ENCODE measurements at places on chromosomes 3 and 15.

GRCh38 chr3:185851046-185851445 lies 26.2 kb upstream of the IGF2BP2 start:
- DNase-seq: no peak

DNA sequence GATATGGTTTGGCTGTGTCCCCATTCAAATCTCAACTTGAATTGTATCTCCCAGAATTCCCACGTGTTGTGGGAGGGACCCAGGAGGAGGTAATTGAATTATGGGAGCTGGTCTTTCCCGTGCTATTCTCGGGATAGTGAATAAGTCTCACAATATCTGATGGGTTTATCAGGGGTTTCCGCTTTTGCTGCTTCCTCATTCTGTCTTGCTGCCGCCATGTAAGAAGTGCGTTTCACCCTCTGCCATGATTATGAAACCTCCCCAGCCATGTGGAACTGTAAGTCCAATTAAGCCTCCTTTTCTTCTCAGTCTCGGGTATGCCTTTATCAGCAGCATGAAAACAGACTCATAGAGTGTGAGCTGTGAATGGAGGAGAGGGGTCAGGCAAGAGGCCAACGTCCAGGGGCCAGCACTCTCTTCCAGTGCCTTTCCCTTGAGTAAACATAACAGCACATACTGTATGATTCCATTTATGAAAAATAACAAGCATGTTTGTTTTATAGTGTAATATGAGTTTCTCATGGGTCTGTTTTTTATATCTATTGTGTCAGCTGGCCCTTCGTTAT lies 16.3 kb upstream of the LCTL start:
- no peak for DNase-seq

DNA sequence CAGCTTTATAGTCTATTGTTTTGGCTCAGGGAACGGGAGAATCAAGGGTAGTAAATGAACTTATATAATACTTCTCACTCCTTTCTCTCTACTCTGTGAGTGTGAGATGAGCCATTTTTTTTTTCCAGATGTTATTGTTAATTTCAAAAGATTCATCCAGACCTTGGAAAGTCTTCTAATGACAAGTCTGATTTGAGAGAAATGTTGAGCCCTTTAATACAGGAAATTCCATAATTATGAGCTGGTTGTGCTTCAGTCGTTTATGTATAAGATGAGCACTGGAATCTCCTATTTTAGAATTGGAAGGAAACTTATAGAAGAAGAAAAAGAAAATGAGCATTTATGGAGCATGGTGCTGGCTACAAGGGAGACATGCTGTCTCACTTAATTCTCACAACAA lies 92.0 kb downstream of the FBN1 start:
- DNase-seq: no peak

- no peak for DNase-seq
These were observed 283.1 kb upstream of the ATP10A start for GRCh38 chr15:26146202-26146601.

DNA sequence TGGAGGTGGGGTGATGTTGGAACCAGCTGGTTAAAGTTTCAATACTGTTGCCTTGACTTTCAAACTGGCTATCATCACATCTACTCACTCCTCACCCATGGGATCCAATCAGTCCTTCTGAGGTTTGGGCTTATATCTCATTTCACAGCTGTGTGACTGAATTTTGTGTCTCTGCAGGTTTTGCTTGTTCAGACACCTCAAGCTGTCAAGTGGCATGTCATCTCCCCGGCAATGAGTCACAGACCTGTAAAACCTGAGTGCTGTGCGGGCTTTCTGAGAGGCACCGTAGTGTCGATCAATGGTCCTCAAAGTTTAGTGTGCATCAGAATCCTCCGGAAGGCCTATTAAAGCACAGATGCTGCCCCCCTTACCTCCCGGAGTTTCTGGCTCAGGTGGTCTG lies 86.4 kb upstream of the RORA start:
- no peak for DNase-seq

GRCh38 chr3:9986230-9986725 lies 363 bp downstream of the EMC3 start:
- no peak for DNase-seq

DNA sequence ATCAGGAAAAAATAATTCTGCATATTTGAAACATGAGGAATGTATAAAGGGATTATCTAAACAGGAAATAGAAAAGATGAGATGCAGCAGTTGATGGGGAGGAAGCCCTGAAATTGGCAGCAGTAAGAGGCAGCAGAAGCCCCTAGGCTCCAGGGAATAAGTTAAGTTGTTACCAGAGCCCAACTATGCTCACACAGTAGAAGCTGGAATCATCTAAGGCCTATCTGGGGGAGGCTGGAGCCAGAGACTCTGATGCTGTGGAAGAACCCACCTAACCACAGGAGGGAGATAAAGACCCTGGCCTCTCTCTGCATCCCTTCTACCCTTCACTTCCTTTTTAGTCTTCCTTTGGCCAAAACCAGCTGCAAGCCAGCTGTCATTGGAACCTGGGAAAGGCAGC lies 519.7 kb downstream of the DIPK2A start:
- DNase-seq: no peak

- no peak for DNase-seq
These were observed 48.3 kb upstream of the CCDC50 start for GRCh38 chr3:191280882-191281281.

- DNase-seq: no peak
These were observed 86.8 kb downstream of the SAMMSON start for GRCh38 chr3:70086336-70086735.

- DNase-seq: no peak
These were observed 32.0 kb downstream of the DNAH12 start for GRCh38 chr3:57512166-57512565.

DNA sequence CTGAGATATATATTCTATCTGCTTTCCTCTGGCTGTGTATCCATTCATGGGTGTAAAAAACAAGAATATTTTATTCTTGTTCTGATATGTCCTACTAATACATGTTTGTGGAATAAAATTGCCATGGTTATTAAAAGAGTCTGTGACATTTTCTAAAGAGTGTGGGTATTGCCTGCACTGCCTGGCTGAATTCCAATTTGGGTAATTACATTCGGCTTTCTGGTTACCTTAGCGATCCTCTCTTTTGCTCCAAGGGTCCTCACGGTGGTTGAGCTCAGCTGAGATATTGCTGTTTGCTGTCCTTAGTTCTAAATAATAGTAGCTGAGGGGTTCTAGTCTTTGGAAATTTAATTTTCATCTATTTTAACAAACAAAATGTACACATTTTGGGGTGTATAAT lies 301.4 kb upstream of the DNAJC19 start:
- DNase-seq: no peak

- no peak for DNase-seq
These were observed 389.5 kb upstream of the RASGRP1 start for GRCh38 chr15:38954090-38954489.

- no peak for DNase-seq
These were observed 24.2 kb upstream of the CLRN1 start for GRCh38 chr3:150996731-150997130.

DNA sequence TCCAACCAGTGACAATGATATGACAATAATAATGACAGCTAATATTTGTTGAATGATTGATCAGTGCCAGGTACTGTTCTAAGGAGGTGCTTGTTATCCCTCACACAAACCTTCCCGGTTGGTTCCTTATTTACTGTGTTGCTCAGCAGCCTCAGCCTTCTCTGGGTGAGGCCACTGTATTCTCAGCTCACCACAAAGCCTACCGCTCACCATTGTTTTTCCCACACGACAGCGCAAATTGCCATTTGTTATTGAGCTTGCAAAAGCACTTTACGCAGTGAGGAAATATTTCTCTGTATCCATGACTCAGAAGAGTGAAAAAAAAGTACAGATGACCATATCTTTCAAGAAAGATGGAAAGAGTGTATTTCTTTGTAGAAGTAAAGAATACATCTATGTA lies 49.5 kb upstream of the PDZRN3 start:
- DNase-seq: no peak

- no peak for DNase-seq
These were observed 42.3 kb downstream of the RAB8B start for GRCh38 chr15:63231706-63232105.

GRCh38 chr3:11140713-11141104 lies 13.6 kb upstream of the HRH1 start:
- DNase-seq: no peak

GRCh38 chr3:13107661-13108060 lies 34.4 kb upstream of the IQSEC1 start:
- no peak for DNase-seq

DNA sequence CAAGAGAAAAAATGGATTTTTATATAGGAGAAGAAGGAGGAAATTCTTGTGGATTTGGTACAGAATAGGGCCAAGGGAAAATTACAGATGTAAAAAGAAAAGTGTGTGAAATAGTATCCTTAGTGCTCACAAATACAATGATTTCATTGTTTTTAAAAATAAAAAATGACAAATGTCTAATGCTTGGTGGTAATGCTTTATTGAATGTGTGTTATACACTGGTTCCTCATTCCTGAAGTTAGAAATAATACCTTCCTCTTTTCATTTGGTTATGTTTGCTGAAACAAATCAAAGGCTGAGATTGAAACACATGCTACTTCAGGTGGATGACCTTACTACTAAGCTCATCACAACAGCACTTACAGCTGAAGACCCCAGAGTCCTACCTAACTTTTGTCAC lies 37.7 kb upstream of the CCR2 start:
- no peak for DNase-seq

GRCh38 chr3:125594125-125594524 lies 1.2 kb downstream of the OSBPL11 start:
- no peak for DNase-seq

- DNase-seq: no peak
These were observed 21.3 kb downstream of the EFCC1 start for GRCh38 chr3:129022114-129023007.

- no peak for DNase-seq
These were observed 220.3 kb downstream of the PDZRN3 start for GRCh38 chr3:73404435-73404834.

DNA sequence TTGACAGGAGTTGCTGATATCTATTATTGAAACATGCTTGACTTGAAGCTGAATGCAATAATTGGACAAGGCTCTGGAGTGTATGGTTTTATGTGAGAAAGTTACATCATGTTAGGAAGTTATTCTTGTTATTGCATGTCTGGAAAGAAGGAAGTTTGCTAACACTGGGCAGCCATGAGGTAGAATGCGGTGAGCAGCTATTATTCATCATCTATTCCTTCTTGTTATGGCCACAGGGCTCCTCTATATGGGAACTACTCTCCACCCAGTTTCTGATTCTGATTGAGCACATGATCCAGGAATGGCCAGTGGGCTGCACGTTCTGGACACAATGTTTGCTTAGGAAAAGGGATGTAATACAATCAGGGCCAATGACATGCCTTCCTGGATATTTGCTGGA lies 37.8 kb upstream of the SCN5A start:
- DNase-seq: no peak

DNA sequence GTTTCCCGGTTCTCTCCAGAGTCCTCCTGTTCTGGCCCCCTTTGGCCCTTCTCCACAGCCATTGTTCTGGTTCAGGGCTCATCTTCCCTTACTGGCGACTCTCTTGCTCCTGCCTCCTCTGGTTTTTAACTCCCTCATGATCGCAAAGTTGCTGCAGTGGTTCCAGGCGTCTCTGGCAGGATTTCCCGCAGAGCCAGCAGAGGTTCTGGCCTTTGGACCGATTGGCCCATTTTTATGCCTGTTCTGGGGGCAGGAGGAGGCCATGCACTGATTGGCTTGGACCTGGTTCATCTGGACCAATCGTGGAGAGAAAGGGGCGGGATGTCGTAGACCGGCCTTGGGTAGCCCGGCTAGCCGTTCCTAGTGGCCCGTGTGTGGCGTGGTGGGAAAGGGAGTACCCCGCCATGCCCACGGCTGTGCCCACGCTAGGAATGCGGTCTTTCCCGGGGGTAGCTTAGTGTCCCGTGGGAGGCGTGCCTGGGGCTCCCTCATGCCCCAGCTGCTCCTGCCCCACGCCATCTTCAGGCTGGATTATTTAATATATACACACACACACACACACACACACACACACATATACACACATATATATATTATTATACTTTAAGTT lies 113.4 kb downstream of the FBLN2 start:
- DNase-seq: no peak

DNA sequence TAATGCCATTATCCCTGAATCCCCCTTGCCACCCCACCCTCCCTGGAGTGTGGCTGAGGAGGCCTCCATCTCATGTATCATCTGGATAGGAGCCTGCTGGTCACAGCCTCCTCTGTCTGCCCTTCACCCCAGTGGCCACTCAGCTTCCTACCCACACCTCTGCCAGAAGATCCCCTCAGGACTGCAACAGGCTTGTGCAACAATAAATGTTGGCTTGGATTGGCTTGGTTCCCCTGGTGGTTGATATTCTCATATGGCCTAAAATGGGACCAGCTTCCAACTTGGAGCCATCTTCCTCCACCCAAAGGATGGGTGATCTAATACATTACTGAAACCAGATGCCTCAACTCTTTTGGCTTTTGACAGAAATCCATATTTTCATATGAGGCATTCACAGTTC lies 34.9 kb downstream of the VIPR1 start:
- DNase-seq: no peak

- no peak for DNase-seq
These were observed 418.4 kb downstream of the PDCD6IP start for GRCh38 chr3:34216711-34217335.

GRCh38 chr3:48656061-48656840 lies 6.4 kb downstream of the CELSR3 start:
- DNase-seq: no peak

GRCh38 chr15:57534281-57534680 lies 57.4 kb upstream of the MYZAP start:
- peak; percentile 72 for DNase-seq

- no peak for DNase-seq
These were observed 34.1 kb downstream of the CGNL1 start for GRCh38 chr15:57410373-57410772.

DNA sequence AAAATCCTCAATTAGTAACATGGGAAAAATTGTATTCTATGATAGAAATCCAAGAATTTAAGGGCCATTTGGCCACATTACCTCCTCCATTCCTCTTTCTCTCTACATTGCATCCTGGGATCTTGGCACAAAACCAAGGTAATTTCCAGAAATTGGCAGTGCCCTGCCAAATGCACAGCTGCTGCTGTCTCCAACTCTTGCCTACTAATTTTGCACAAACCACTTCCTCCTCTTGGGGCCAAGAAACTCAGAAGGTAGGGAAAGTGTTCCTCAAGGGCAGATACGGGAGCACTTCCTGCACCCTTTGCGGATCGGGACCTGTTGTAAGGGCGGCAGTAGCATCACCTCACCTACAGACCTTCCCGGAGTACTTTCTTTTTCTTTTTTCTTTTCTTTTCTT lies 57.8 kb downstream of the MAP3K13 start:
- DNase-seq: peak; percentile 90

DNA sequence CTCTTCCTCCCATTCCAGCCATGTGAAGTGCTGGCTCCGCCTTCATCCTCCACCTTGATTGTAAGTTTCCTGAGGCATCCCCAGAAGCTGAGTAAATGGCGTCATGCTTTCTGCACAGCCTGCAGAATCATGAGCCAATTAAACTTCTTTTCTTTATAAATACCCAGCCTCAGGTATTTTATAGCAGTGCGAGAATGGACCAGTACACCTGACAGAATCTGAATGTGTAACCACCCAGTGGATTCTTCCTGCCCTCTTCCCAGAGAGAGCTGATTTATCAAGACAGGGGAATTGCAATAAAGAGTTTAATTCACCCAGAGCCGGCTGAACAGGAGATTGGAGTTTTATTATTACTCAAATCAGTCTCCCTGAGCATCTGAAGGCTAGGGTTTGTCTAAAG lies 86.6 kb downstream of the C3orf70 start:
- no peak for DNase-seq

- DNase-seq: no peak
These were observed 36.2 kb upstream of the CPNE4 start for GRCh38 chr3:132071043-132071442.

Data from DMS 273 treated with DMSO at 0.1 percent for 48 hours (cell line).